Naive thymus-derived CD8-positive, alpha-beta T cell (primary cell): ENCODE measurements at places on chromosomes 7 and 10.

DNA sequence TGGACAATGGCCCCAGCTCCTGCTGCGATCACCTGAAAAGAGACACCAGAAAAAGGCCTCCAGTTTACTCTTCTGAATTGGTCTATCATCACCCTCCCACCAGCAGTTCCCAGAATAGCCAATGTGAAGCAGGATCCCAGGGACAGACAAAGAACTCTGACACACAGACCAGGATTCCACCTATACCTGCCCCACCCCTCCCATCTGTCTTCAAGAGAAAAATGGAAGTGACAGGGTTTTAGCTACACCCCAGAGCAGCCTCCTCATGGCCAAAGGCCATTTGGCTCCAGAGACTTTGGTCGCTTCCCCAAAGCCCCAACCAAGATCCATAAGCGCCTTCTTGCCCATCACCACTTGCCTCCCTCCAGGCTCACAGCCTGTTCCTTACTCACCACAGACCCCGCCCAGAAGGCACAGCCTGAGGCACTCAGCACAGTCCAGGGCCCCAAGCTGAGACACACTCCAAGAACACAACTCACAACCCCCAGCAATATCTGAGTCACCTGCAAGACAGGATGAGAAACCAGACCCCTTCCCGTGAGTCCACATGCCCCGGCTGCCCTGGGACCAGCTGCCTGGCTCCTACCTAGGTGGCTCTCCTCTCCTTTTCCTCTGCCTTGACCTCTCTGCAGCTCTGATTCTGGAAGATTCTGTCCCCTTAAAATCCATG lies 6.5 kb downstream of the TMEM176B start:
- no peak for DNase-seq
- no peak overlapping the region for H3K27ac ChIP-seq
- no peaks in the 10 kb centered on the region for H3K36me3 ChIP-seq
- H3K27me3 ChIP-seq, result peaks cover 5% of the 10 kb centered on the region
- no peak overlapping the region for H3K4me3 ChIP-seq

GRCh38 chr7:98238976-98239375 lies 13.1 kb downstream of the TECPR1 start:
- H3K4me1 ChIP-seq, result no peaks in the 10 kb centered on the region
- peaks cover 67% of the 10 kb centered on the region for H3K36me3 ChIP-seq
- H3K27me3 ChIP-seq, result no peaks in the 10 kb centered on the region

DNA sequence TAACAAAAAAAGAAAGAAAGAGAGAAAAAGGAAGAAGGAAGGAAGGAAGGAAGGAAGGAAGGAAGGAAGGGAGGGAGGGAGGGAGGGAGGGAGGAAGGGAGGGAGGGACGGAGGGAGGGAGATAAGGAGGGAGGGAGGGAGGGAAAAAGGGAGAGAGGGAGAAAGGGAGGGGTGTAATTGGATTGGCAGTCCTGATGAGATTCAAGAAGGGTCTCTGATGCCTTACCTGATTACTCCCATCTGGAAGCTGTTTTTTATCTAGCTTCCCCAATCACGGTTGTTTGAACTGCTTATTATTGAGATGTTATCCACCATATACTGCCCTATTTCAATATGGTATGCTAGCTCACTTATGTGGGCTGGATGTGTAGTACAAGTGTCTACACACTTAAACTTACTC lies 27.3 kb downstream of the GNG11 start:
- no peaks in the 10 kb centered on the region for H3K36me3 ChIP-seq
- H3K27me3 ChIP-seq, result peaks cover 4% of the 10 kb centered on the region
- H3K4me3 ChIP-seq, result no peak overlapping the region
- no peaks in the 10 kb centered on the region for H3K4me1 ChIP-seq
- no peak for DNase-seq

- no peak overlapping the region for H3K27ac ChIP-seq
- DNase-seq, result no peak
- H3K27me3 ChIP-seq, result peaks cover 13% of the 10 kb centered on the region
- no peak overlapping the region for H3K4me3 ChIP-seq
These were observed 71.7 kb upstream of the ADAM12 start for GRCh38 chr10:126459878-126460481.

DNA sequence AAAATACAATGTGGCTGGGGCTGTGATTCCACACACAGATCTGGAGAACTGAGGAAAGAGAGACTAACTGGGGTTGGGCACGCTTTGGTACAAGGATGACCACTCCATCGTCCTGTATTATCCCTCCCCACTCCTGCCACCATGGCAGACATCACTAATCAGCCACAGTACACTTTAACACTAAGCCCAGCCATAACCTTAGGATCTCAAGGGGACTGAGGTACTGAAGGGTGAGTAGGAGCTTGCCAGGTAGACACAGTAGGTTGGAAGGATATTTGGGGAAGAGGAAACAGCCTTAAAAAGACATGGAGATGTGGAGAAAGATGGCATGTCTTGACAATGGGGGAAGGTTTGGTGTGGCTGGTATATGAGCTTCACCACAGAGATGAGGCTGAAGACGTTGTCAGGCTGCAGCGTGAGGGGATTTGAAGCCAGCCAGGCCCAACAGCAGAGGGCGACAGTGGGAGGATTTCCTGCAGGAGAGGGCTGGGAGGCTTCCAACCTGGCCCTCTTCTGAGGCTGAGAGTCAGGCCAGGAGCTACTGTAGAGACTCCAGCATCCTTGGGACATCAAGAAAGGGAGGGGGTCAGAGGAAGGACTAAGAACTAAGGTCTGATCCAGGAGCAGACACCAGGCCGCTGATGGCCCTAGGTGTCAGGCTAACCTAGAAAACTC lies 58.6 kb upstream of the COL13A1 start:
- no peak for DNase-seq
- H3K36me3 ChIP-seq, result no peaks in the 10 kb centered on the region
- peaks cover 10% of the 10 kb centered on the region for H3K27me3 ChIP-seq
- no peak overlapping the region for H3K4me3 ChIP-seq
- H3K27ac ChIP-seq, result no peak overlapping the region

- no peak overlapping the region for H3K27ac ChIP-seq
- H3K36me3 ChIP-seq, result no peaks in the 10 kb centered on the region
- no peaks in the 10 kb centered on the region for H3K4me1 ChIP-seq
- no peak overlapping the region for H3K4me3 ChIP-seq
- no peaks in the 10 kb centered on the region for H3K27me3 ChIP-seq
These were observed 138.9 kb downstream of the CACNB2 start for GRCh38 chr10:18279173-18279572.

DNA sequence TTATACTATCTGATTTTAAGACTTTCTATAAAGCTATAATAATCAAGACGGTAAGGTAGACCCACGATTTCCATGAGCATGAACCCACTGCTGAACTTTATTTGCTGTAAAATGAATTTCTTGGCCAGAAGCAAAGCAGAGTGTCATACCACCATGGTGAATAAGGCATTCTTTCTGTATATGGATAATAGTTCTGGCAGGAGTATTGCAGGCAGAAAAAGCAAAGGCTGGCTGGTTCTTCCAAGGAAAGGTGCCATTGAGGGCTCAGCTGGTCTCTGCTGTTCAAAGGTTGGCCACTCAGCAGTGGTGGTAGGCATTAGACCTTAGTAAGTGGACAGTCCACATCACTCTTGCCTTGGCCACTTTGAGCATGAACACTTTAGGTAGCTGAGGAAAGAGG lies 104.1 kb upstream of the KCNMA1 start:
- H3K27me3 ChIP-seq, result peaks cover 21% of the 10 kb centered on the region
- DNase-seq, result no peak
- H3K4me3 ChIP-seq, result no peak overlapping the region
- no peak overlapping the region for H3K27ac ChIP-seq

DNA sequence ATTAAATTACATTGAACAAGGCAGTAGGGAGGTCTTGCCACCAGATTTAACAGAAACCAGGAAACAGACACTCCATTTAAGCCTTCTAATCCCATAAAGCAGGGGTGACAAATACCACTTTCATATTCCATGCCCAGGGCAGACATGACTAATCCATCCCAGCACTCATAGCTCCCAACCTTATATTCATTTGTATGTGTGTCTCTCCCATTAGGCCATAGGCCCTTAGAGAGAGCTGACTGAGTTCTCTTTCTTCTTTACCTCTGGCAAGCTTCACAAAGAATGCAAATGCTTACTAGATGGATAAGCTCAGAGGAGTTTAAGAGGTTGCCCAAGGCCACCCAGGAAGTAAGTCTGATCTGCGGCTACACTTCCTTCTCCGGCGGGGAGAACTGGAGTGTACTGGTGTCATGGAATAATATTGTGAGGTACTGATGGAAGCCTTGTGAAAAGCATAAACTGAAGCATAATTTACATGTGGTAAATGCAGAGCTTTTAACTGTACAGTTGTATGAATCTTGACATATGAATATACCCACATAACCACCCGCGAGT lies 239.7 kb upstream of the HABP2 start:
- no peak for DNase-seq
- H3K4me3 ChIP-seq, result no peak overlapping the region
- H3K27me3 ChIP-seq, result no peaks in the 10 kb centered on the region
- H3K27ac ChIP-seq, result no peak overlapping the region
- no peaks in the 10 kb centered on the region for H3K36me3 ChIP-seq

GRCh38 chr7:33671531-33672262 lies 233.6 kb upstream of the BMPER start:
- peaks cover 2% of the 10 kb centered on the region for H3K36me3 ChIP-seq
- no peak overlapping the region for H3K27ac ChIP-seq
- no peak for DNase-seq
- peaks cover 15% of the 10 kb centered on the region for H3K4me1 ChIP-seq
- no peaks in the 10 kb centered on the region for H3K27me3 ChIP-seq

- H3K27ac ChIP-seq, result no peak overlapping the region
- no peak for DNase-seq
These were observed 44.4 kb downstream of the TACC2 start for GRCh38 chr10:122033224-122033926.

DNA sequence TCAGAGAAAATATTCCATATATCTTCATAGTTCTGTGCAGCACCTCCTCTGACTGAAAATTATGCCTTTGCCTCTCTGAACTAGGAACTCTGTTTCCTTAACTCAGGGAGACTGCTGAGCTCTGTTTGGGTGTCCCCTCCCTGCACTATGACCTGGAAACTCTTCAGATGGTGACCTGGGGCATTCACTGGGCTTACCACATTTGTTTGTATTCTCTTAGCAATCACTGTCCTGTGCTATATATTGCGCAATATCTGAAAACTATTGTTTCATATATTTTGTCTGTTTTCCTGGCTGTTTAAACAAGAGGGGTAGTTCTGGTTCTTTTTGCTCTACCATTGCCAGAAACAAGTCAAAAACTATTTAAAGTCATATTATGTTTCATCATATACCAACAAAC lies 181.8 kb upstream of the KIAA1217 start:
- no peak overlapping the region for H3K27ac ChIP-seq
- DNase-seq, result no peak
- H3K36me3 ChIP-seq, result no peaks in the 10 kb centered on the region
- no peaks in the 10 kb centered on the region for H3K4me1 ChIP-seq

- DNase-seq, result no peak
- H3K4me1 ChIP-seq, result peaks cover 28% of the 10 kb centered on the region
- H3K4me3 ChIP-seq, result peak overlapping the region; percentile 64
- H3K36me3 ChIP-seq, result no peaks in the 10 kb centered on the region
- peak overlapping the region; percentile 91 for H3K27ac ChIP-seq
These were observed 87.3 kb upstream of the KAT6B start for GRCh38 chr10:74738985-74739567.

DNA sequence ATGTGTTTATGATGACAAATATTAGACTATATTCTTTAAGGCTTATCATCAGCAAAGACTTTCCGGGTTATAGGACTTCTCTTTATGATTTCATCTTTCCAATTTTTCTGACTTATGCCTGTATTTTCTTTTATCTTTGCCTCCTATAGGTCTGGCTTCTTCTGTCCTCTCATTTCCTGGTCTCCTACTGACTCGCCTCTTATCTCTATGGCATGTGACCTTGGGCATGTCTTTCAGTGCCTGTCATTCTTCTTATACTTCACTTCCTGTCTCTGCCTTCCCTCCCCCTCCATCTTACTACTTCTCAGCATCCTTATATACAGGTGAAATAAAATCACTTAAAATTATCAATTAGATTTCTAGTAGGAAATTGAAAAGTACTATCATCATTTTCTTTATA lies 42.2 kb downstream of the PCDH15 start:
- no peak for DNase-seq
- H3K27ac ChIP-seq, result no peak overlapping the region
- H3K4me3 ChIP-seq, result no peak overlapping the region

GRCh38 chr10:11344550-11344949 lies 266.9 kb downstream of the USP6NL start:
- H3K27ac ChIP-seq, result no peak overlapping the region
- no peak overlapping the region for H3K4me3 ChIP-seq
- no peak for DNase-seq
- H3K27me3 ChIP-seq, result no peaks in the 10 kb centered on the region
- peaks cover 14% of the 10 kb centered on the region for H3K4me1 ChIP-seq
- peaks cover 6% of the 10 kb centered on the region for H3K36me3 ChIP-seq

GRCh38 chr7:7969306-7970236 lies 975 bp downstream of the GLCCI1 start:
- H3K27ac ChIP-seq, result peak overlapping the region; percentile 60
- H3K4me3 ChIP-seq, result peak overlapping the region; percentile 86
- H3K36me3 ChIP-seq, result no peaks in the 10 kb centered on the region
- DNase-seq, result peak; percentile 42

GRCh38 chr10:58477122-58477521 lies 35.5 kb upstream of the BICC1 start:
- H3K4me3 ChIP-seq, result no peak overlapping the region
- H3K27ac ChIP-seq, result peak overlapping the region; percentile 70
- H3K36me3 ChIP-seq, result no peaks in the 10 kb centered on the region
- DNase-seq, result no peak

GRCh38 chr10:34177445-34177844 lies 637.7 kb downstream of the PARD3 start:
- no peaks in the 10 kb centered on the region for H3K4me1 ChIP-seq
- no peak overlapping the region for H3K27ac ChIP-seq
- H3K36me3 ChIP-seq, result no peaks in the 10 kb centered on the region

- H3K27me3 ChIP-seq, result no peaks in the 10 kb centered on the region
- H3K4me1 ChIP-seq, result peaks cover 82% of the 10 kb centered on the region
- no peak overlapping the region for H3K27ac ChIP-seq
- H3K36me3 ChIP-seq, result peaks cover 38% of the 10 kb centered on the region
- no peak overlapping the region for H3K4me3 ChIP-seq
These were observed 5.8 kb downstream of the NUDCD3 start for GRCh38 chr7:44484482-44485313.

DNA sequence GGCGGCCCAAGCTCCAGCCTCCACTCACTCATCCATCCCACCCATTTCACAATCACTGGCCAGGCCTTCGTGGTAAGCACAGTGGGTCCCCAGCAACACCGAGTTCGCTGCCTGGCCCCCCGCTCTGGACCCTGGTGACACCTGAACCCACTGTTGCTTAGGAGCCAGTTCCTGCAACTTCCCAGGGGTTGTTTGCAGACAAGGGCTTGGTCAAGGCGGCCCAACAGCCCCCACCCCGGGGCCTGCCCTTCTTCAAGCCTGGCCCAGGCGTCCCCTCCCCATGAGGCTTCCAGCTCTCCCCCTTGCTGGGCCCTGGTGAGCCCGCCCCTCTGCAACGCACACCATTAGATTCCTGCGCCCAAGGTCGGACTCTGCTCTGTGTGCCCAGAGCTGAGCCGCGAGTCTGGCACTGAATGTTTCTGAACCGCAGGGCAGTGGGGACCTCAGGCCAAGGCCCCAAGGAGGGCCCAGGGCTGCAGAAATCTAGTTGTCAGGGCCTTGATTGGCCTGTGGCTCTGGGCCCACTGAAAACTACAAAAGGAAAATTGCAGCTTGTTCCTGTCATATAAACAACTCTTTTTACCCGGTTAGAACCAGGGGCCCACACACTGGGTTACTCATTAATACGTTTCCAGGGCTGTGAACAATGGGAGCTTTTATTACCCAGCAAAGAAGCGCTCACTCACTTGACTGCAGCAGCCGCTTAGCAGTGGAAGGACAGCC lies 2.1 kb upstream of the COX19 start:
- H3K27me3 ChIP-seq, result no peaks in the 10 kb centered on the region
- peaks cover 3% of the 10 kb centered on the region for H3K4me1 ChIP-seq

- H3K4me3 ChIP-seq, result no peak overlapping the region
- no peaks in the 10 kb centered on the region for H3K27me3 ChIP-seq
- no peak for DNase-seq
- H3K36me3 ChIP-seq, result no peaks in the 10 kb centered on the region
These were observed 19.6 kb upstream of the CNTNAP2 start for GRCh38 chr7:146096994-146097393.
